Stimulated activated CD4-positive, alpha-beta T cell treated with anti-CD3 and anti-CD28 coated beads, Interleukin-15, amount 100 ng/mL, for 1 hour (primary cell): ENCODE measurements at places on chromosomes 1 and 21.

DNA sequence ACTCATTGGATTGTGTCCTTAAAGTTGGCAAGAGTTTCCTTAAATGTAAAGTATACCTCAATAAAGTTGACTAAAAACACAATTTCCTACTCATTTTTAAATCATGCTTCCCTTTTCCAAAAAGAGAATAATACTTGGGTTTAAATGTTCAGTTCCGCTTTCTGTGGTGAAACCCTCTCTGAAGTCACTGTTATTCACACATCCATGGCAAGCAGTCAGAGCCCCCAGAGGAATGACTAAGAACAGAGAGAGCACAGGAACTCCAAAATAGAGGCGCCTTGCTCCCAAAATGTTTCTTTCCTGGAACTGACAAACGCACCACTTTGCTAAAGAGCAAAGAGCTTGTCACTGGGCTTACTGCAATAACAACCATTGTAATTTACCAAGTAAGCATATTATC is 142.5 kb downstream of the TIAM1 start:
- DNase-seq, result no peak

DNA sequence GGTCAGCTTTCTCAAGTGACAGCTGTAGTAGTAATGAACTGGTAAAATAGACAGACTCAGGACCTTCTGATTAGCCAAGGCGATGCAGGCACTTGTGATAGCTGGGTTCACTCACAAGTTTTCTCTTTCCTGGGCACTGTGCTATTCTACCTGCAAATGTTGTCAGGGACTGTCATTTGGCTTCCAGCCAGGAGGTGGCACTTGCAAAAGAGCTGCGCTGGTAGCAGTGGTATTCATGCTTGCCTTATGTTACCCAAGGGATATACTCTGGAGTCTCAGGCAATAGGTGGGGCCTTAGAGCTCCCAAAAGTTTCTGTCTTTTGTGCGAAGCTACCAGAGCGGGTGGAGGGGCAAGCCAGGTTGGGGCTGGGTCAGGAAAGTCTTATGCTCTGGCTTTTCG is 23.5 kb downstream of the IFI44 start:
- no peak for DNase-seq

GRCh38 chr1:47696404-47696736 is 258.5 kb downstream of the FOXD2 start:
- no peak for DNase-seq

- no peak for DNase-seq
Measured at GRCh38 chr1:241250465-241250864, 106.5 kb downstream of the RGS7 start.

- no peak for DNase-seq
Measured at GRCh38 chr1:178587096-178587495, 74.2 kb downstream of the TEX35 start.
